ENCODE measurements at places on chromosomes 4 and X. TPM values are rescaled to one million over a fixed set of nuclear protein-coding genes. Genes with fewer than 3 reads are reported as not detected.

Gene CPLX1
- total RNA-seq = not detected

- no peaks in the 10 kb centered on the region for H3K36me3 ChIP-seq
- no peak overlapping the region for H3K27ac ChIP-seq
- DNase-seq = no peak
- H3K4me3 ChIP-seq = no peak overlapping the region
- no peaks in the 10 kb centered on the region for H3K27me3 ChIP-seq
- no peaks in the 10 kb centered on the region for H3K4me1 ChIP-seq
Observed at GRCh38 chrX:105758754-105759153, 63.6 kb upstream of the NRK start.

DNA sequence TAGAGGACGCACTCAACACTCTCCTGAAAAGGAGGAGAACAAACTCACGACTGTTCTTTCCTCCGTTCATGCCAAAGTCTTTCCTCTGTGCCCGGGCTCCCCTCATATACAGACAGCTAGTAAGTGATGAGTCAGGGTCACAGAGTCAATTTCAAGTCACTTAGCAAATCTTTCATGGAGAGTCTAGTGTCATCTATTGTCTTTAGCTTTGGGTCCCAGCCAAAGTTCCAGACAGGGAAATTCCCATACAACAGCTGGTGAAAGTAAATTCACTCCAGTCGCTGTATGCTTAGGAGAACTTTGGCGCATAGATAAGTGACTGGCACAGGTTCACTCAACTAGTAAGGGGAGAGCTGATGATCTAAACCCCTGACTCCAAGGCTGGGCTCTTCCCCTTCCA, 226.5 kb downstream of the MID1 start:
- no peak overlapping the region for H3K4me3 ChIP-seq
- no peak for DNase-seq
- H3K36me3 ChIP-seq = no peaks in the 10 kb centered on the region
- H3K27me3 ChIP-seq = no peaks in the 10 kb centered on the region

- peaks cover 5% of the 10 kb centered on the region for H3K27me3 ChIP-seq
- H3K4me3 ChIP-seq = no peak overlapping the region
- no peaks in the 10 kb centered on the region for H3K4me1 ChIP-seq
- H3K27ac ChIP-seq = no peak overlapping the region
- no peak for DNase-seq
Observed at GRCh38 chrX:134631426-134632346, 26.6 kb downstream of the PLAC1 start.

Measured in activated CD8-positive, alpha-beta T cell treated with anti-CD3 and anti-CD28 coated beads for 36 hours (primary cell).